ENCODE measurements at places on chromosomes 12 and 14.

GRCh38 chr14:35331605-35332516 lies 39.7 kb downstream of the PSMA6 start:
- peak; percentile 83 for DNase-seq

GRCh38 chr12:24505366-24506015 lies 443.4 kb downstream of the BCAT1 start:
- DNase-seq = no peak

DNA sequence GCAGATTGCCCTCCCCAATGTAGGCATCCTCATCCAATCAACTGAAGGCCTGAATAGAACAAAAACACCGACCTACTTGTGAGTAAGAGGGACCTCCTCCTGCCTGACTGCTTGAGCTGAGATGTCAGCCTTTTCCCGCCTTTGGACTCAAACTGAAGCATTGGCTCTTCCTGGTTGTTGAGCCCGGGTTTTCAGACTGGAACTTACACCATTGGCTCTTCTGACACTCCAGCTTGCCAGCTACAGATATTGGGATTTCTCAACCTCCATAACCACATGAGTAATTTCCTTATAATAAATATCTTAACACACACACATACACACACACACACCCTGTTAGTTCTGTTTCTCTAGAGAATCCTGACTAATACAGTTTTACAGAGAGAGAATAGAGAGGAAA lies 173.4 kb upstream of the NTF3 start:
- no peak for DNase-seq

GRCh38 chr12:49548822-49549648 lies 10.2 kb downstream of the KCNH3 start:
- DNase-seq = peak; percentile 44

DNA sequence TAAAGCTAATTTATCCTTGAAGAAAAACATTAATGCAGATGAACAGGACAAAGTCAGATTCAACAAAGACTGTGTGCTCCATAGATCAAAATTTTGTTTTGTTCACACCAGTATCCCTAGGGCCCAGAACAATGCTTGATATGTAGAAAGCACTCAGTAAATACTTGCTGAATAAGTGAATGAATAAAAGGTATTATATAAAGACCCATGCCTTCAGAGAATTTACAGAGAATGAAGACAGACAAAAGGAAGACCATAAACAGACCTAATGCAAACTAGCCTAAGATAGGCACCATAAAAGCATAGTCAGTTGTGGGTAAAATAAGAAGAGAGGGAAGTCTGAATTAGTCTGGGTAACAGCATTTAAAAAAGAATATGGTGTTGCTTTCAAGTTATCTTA lies 47.3 kb upstream of the TMCC3 start:
- no peak for DNase-seq

DNA sequence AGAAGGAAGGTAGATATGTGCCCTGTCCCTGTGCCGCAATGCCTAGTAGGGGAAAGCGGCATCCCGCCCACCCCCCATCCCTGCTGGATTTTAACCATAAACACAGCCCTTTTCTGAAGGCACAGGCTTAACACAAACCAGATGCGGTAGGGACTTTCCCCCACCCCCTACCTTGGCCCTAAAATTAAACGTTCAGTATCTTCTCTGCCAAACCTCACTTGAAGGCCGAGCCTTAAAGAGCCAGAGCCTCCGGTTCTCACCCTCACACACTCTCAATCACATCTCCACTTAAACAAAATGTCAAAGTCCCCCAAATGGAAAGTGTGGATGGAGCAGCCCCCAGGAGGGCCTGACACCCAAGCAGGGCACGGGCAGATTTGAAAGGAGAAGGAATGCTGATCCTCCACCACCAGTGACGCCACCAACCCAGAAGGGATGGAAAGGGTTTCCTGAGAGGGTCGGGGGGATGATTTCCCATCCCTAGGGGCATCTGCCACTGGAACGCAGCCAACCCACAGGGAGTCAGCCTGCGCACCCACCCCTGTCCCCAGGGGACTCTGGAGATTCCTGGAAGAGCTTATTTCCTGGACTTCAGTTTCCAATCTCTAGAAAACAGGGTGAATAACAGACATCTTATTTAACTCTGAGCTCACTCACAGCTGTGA lies 26.4 kb downstream of the ACTN1 start:
- no peak for DNase-seq

GRCh38 chr14:56855891-56856461 lies 45.7 kb upstream of the OTX2 start:
- DNase-seq = no peak

DNA sequence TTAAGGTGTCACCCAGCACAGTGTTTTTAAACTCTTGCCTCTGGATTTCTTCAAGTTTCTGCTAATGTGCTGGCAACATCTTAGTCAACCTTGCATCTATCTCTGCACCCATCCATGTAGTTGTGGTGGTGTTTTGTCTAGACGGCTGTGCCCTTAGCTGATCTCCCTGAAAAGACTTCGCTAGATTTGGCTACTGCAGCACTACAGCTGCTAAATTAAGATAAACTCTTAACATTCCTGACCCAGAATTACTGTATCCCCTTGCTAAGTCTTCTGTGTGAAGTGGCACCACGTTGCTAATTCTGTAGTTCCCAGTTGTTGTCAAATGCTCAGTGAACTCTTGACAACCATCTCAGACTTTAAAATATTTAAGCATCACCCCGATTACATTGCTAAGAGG lies 66.8 kb downstream of the SRGAP1 start:
- no peak for DNase-seq

DNA sequence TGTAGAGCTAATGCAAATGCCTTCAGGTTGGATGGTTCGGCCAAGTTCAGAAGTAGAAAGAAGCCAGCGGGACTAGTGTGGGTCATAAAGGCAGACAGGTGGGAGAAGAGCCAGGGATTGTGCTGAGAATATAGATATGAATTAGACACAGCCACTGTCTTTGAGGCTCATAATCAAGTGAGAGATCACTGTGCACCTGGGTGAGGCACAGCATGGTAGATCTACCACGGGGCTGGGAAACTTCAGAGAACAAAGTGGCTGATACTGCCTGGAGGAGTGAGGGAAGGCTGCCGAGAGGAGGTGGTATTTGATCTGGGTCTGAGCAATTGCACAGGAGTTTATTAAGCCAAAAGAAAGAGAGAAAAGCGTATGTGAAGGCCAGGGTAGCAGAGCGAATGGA lies 40.6 kb upstream of the CHST11 start:
- DNase-seq = no peak

DNA sequence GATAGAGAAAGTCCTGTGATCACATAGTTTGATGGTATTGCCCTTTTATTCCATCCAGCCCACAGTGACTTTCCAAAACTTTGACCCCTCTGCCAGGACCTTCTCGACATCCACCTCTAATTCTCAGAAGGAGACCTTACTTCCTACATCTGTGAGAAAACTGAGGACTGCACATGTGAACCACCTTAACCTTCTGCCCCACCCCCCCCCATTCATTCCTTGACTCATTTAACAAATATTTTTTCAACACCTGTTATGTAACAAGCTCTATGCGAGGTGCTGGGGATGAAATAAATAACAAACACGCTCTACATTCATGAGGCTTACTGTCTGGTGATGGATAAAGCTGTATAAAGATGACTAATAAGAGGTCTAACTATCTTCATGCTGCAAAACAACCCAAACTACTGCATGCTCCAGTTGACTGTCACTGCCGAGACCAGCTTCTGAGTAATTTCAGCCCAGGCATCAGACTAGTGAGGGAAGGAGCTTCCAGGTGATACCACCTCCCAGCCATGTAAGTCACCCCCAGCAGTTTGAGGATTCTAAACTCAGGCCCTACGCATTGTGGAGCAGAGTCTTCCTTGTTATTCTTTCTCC lies 1.9 kb upstream of the HAL start:
- DNase-seq = no peak

DNA sequence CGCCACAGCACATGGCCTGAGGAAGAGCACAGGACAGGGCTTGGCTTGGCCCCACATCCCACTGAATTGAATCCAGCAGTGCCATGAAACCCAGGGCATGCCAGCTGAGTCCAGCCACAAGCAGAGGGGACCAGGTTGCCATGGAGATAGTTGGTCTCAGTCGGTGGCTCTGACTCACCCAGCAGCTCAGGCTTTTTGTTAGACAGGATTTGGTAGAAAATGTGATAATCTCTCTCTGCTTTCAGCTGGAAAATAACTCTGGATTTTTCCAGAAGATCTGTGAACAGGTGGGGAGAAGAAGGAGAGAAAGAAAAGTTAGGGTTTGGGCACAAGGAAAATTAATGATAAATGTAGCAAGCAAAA lies 4.8 kb downstream of the MYH7 start:
- DNase-seq = no peak

DNA sequence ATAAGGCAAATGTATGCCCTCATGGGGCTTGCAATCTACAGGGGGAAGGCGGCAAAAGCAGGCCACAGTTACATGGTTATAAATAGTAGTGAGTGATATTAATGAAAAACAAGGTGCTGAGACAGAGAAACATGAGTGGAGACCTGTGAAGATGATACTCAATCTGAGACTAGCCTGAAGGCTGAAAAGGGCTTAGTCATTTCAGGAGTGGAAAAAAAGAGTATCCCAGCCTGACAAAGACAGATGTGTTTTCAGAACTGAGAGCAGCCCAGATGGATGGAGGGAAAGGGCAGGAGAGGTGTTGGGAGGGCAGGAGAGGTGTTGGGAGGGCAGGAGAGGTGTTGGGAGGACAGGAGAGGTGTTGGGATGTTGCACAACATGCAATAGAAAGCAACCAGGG lies 181.9 kb downstream of the C12orf42 start:
- no peak for DNase-seq

- peak; percentile 43 for DNase-seq
Measured at GRCh38 chr14:53152184-53152886, 788 bp downstream of the DDHD1 start.

DNA sequence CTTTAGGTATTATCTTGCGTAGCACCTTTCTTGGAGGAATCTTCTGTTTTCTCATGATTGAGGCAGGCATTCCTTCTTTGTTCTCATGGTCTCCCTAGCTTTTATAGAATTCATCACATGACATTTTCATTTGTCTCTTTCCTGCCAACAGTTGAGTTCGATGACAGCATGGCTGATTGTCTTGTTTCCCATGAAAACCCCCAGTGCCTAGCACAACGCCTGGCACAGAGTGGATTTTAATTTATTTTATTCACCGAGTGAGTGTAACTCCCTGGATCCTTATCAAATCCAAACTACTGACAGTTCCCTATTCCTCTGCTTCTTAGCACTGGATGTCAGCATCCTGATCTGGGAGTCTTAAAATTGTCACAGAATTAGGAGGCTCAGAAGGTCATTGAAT lies 182.6 kb downstream of the SUDS3 start:
- no peak for DNase-seq

DNA sequence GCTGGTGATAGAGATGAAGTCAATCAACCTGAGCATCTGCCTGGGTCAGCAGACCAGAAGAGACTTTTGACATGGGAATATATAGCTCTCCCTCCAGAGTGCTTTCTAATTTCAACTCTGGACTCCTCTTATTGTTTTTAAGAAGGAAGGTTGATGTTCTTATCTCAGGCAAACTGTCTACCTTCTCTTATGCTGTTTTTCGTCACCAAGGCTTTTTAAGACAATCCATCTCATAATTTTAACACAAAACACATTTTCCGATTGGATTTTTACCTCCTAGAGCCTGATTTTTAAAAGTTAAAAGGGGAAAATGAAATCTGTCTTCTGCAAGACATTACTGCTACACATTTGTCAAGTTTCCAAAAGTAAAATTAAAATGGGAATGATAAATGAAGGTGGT lies 368.7 kb upstream of the MIS18BP1 start:
- no peak for DNase-seq

DNA sequence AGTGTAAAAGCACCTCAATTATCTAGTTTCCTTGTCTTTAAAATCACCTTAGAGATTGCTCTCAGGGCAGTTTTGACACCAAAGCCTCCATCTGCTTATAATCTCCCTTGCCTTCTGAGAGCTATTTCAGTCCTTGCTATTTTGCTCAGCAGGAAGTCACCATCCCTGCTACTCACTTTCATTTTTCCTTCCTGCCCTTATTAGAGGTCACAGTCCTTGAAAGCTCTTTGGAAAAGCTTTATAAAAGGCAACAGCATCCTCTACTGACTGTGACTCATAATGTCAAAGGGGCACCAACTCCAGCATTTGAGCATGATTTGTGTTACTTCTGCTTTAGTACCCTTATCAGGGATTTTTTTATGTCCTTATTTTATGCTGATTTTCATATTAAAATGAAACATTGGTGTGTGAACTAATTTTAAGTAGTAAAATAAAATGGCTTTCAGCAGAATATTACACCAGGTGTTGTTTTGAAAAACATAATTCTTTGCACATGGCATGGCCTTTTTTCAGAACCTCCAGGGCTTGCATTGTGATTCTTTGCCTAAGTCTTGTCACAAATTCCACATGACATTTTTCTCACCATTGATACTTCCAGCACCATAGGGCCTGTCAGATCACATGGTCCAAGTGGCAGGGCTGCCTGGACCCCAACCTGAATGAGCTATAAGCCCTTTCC lies 213.0 kb downstream of the ADAMTS20 start:
- DNase-seq = no peak

Measured in thyroid gland (tissue), 4 donors.